ENCODE measurements at places on chromosomes 11 and 22.

GRCh38 chr22:16957781-16958180 is 50.2 kb downstream of the GAB4 start:
- no peak for DNase-seq

GRCh38 chr11:127640561-127641451 is 640.2 kb upstream of the KIRREL3 start:
- no peak for DNase-seq

GRCh38 chr22:32805361-32805881 is 3.9 kb downstream of the TIMP3 start:
- no peak for DNase-seq

- no peak for DNase-seq
Measured at GRCh38 chr11:111917312-111917711, 1.4 kb upstream of the C11orf52 start.

Data from HCT116 (cell line).